ENCODE measurements at places on chromosomes 12 and 14.

GRCh38 chr14:23217032-23218020 is 20.4 kb upstream of the RNF212B start:
- no peak for DNase-seq

DNA sequence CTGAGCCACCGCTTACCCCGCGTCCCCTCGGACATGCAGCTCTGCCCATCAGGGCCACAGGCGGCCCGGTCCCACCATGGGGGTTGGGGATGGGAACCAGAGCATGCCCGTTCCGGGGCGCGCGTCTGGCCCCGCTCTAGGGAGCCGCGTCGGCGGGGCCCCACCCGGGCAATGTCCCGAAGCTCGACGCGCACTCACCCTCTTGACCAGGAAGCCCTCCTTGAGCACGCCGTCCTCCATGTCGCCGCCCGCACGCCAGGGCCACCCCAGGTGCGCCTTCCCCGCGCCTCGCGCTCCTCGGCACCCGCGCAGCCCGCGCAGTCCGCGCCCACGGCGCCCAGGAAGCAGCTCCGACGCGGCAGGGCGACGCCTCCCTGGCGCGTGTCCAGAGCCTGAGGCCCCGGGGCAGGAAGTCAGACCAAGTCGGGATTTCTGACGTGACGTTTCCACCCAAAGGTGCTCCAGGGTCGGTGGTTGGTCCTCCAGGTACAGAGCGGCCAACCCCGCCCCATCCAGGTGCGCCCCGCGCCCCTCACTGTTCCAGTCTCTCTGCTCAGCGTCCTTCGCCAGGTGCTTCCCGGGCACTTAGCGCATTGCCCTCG is at the start of gene PLEK2:
PLEK2 (minus strand) TSS at position 346 of the 602 bp plus-strand sequence; CDS start at position 240, 106 bp downstream.
- no peak for DNase-seq

DNA sequence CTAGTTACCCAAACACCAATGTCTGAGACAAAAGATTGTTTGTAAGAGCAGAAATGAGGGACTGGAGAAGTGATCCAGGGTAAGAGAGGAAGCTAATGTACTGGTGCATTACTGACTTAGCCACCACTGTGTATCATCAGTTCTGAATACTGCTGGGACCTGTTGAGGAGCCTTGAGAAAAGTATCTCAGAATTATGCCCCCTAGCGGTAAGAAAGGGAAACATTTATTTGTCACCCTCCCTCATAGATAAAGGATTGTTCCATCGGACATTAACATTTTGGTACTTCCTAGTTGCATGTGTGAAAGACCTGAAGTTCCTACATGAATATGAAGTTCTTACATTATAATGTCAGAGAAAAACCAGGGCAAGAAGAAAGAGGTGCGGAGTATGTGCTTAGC is 612.5 kb downstream of the FSCB start:
- peak; percentile 65 for DNase-seq

DNA sequence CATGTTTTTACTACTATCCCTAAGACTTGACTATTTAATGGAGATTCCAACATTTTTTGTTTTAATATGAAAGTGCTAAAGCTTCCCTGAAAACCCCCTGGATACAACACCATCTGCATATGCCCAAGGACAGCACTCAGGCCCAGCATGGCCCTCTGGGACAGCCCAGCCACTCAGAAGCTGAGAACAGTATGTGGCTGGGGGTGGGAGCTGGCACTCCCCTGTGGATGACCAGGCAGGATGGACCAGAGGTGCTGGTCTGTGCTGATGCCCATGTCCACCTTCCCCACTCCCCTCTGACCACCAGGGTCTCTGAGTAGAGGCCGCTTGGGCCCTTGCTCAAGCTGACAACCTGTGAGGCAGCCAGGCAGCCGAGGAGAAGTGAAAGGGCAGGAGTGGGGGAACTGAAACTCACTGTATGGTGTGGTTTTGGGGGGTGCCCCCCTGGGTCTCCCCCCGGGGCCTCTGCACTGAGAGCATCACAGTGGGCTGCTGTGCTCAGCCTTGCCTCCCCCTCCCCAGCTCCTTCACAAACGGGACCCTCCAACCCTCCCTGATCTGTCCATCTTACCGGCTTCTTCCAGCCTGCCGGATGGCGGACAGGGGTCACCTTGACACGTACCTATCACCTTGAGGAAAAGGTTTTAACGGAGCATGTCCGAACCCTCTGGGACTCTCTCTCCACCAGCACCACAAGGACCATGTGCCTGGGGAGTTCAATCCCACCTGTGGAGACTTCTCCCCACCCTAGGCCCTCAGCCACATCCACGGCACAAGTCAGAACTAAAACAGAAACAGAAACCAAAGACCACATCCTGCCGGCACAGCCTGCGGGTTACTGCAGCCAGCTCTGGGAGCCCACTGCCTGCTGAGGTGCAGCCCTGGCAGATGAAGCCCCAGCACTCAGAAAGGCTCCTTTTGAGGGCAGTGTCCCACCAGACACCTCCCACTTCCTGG is at the start of gene TMEM229B:
TMEM229B (minus strand) TSS at position 785 of the 957 bp plus-strand sequence. CDS start 14,798 bp downstream, outside the sequence.
- DNase-seq: no peak

DNA sequence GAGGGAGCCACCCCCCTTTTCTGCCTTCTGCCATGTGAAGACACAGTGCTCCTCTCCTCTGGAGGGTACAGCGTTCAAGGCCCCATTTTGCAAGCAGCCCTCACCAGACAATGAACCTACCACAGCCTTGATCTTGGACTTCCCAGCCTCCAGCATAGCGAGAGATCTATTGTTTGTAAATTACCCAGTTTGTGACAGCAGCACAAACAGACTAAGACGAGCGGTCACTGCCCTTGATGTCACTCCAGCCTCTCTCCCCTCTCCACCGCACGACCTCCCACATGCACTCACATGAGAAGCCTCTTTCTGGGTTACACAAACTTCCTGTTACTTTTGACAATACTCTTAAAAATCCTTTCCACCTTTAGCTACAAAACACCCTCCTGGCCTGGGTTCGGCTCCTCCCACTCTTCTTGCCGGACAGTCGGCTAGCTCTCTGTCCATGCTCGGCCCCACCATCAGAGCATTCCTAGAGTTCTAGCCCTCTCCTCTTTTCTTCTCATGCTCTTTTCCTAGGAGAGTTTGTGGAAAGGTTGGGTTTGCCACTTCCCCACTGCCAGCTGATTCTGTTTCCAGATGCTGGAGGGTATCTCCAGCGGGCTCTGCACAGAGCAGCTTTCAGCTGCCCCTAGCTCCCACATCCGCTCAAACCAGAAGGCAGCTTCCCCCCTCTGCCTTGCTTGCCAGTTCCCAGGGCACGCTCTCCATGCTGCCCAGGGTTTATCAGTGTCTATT is 124.3 kb downstream of the FOXN3 start:
- peak; percentile 53 for DNase-seq

All from mesendoderm (in vitro differentiated cells).